Stimulated activated memory B cell treated with anti-CD40 and anti-IgM and Interleukin-4, amounts not matched to agents 10 μg/mL and 1 μg/mL and 100 μg/mL, for 72 hours (primary cell): ENCODE measurements at places on chromosomes 11 and 22.

- ATAC-seq = no peak
Measured at GRCh38 chr11:131906963-131907362, 536.5 kb downstream of the NTM start.

DNA sequence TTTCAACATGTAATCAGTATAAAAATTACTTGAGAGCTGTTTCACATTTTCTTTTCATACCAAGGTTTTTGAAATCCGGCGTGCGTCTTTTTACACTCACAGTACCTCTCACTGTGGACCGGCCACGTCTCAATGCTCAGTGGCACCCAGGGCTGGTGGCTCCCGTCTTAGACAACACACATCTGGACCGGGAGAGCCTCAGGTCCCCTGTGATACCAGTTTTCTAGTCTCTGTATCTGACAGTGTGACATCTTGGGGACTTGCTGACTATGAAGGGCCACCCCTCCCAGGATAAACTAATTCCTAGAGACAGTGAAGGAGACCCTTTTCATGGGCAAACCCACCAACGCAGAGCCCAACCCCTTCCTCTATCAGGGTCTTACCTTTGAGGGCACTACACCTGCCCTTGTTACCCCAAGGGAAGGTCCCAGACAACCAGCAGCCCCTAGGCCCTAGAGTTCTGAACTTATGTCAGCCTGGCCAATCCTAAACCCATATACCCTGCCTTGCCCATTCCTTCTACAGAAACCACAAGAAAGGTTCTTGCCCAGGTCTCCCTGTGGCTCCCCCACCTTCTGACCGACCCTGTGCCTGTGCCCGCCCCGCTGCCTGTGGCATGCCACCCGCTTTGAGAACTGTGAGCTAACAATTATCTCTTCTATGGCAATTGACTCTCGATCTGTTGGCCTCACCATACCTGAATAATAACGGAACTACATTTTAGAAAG lies 6.1 kb upstream of the ASCL2 start:
- ATAC-seq = no peak

- no peak for ATAC-seq
Measured at GRCh38 chr22:39434721-39435120, 22.1 kb upstream of the MGAT3 start.

GRCh38 chr11:43872995-43873394 lies 7.6 kb upstream of the ALKBH3 start:
- ATAC-seq = no peak

DNA sequence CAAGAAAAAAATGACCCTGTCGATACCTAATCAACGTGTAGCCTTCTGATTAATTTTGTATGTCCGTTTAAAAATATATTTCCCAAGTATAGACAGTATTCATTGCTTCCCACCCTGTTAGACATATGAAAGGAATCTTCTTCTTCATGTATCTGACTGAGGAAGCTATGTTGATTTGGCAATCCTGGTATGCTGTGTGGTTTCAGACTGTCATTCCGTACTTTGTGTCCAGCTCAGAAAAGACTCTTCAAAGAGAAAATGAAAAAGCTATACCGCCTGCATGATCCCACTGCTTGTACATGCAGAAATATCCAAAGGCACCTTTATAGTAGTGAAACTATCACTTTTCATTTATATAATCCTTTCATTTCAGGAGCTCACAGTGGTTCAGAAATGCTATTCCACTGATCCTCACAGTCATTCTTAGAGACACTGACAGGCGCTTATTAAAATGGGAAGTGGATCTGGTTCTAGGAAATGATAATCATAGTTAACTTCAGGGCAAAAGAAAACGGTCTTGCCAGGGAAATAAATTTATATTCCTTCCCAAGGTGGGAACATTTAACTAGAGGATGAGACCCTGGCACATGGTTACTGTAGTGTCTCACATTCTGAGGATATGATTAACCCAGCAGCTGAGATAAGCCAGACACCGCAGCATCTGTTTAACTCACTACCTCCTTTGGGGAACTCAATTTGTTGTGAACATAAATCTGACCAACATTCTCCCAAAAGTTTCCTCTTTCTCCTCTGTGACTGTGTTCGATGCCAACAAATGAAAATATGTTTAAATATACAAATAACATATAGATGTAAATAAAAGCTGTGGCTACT lies 599.2 kb upstream of the LUZP2 start:
- ATAC-seq = no peak

DNA sequence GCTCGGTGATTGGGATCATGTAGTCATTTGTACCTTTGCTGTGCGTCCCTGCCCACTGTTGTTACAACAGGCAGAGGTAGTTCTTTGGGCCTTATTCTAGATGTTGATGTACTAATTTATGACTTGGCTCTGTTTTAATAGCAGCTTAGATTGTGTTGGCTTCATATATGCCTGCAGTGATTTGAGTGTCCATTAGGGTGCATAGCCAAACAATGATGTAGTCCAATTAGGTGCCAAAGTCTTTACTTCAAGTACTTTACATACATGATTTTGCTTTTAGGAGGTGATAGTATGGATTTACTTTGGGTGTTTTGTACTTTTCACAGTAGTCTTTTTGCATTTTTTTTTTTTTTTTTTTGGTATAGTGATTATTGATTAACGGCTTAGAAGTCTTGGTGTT lies 46.4 kb downstream of the PPP6R3 start:
- no peak for ATAC-seq

DNA sequence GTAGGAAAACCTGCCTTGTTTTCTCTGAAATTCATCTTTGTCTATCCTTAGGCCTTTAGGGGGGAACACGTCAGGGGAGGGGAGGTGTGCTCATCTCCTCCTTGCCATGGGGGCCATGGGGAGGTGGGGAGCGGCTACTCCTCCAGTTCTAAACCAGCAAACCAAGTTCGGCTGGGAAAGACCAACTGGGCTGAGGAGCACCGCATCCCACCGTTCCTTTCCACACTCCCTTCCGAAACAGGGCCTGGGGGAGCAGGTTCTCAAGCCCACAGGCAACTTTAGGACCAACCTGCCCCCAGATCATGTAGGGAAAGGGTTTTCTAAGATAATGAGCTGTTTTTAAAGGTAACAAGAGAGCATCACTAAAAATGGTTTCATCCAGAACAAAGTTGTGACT lies 77.5 kb upstream of the PITPNB start:
- ATAC-seq = no peak

GRCh38 chr11:16793511-16793910 lies 55.1 kb downstream of the C11orf58 start:
- no peak for ATAC-seq

GRCh38 chr11:13279487-13279834 lies 1.9 kb downstream of the BMAL1 start:
- ATAC-seq = no peak

- no peak for ATAC-seq
Measured at GRCh38 chr11:126153972-126154371, 57.5 kb downstream of the RPUSD4 start.

GRCh38 chr22:19885841-19886592 lies 31.3 kb upstream of the GNB1L start:
- no peak for ATAC-seq

- ATAC-seq = no peak
Measured at GRCh38 chr11:85896876-85897275, 41.7 kb downstream of the CCDC83 start.

DNA sequence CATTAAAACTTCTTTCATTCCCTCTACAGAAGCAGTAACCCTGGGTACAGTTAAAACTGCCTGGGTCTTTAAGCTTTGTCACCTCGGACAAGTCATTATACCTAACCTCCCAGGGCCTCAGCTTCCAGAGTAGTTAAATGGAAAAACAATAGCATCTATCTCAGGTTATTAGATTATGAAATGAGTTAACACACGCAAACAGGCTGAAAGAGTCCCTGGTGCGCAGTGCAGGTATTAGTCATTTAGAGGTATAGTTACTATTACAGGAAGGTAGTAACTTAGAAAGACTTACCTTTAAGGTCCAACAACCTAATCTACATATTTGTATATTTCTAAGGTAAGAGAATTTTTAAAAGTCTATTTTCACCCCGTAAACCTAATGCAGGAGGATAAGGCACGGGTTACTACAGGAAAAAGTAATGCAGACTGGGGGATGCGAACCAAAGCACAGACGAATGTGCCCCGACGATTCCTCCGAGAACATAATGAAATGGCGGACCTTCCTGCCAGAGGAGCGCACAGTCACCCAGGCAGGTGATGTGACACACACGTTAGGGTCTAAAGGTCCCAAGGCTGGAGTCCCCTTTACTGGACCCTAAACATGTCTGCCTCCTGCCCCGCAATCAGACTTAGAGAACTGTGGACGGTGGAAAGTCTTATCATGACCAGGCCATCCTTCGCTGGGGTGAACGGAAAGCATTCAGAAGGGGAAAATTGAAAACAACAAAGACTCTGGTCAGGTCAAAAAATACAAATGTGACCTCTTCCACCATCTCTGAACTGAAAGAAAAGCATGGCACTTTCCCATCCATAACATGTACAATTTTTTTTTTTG lies 1.3 kb downstream of the NAP1L4 start:
- no peak for ATAC-seq

GRCh38 chr22:43796567-43796966 lies 15.5 kb downstream of the EFCAB6 start:
- ATAC-seq = no peak

GRCh38 chr22:25959818-25960774 lies 209.2 kb upstream of the SEZ6L start:
- ATAC-seq = no peak

GRCh38 chr11:125799808-125800207 lies 11.9 kb downstream of the PATE3 start:
- no peak for ATAC-seq

DNA sequence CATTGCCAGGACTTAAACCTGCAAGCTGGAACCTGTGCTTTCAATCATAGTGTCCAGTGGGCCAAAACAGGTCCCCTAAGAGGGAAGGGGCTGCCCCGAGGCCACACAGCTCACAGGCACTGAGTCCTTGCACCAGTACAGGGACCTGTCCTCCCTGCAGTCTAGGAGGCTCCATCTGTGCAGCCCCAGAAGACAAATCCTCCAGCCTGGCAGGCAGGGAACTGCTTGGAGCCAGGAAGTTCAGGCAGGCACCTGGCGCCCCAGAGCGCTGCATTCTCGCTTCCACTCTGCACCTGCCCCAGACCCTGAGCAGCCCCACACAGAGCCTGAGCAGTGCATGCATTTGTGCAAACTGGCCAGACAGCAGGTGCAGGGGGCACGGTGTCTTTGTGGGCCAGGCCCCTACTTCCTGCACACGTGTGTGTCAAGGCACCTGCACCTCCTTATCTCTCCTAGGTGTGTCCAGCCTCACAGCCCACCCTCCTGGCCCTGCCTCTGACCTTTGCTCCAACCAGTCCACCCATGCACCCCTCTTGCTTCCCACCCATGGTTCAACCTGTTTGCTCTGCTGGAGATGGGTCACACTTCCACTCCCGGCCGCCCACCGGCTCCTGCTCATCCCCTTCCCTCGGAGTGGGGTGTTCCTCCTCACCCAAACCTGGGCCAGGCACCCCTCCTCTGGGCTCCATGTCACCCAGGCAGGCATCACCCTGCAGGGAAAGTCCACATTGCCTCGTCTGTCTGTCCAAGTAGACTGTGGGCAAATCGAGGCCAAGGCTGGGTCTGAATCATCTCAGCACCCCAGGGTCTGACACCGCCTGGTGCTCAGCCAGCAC lies 19.0 kb downstream of the LINC01488 start:
- ATAC-seq = peak; percentile 3

GRCh38 chr11:35090125-35090524 lies 48.8 kb upstream of the CD44 start:
- peak; percentile 74 for ATAC-seq

DNA sequence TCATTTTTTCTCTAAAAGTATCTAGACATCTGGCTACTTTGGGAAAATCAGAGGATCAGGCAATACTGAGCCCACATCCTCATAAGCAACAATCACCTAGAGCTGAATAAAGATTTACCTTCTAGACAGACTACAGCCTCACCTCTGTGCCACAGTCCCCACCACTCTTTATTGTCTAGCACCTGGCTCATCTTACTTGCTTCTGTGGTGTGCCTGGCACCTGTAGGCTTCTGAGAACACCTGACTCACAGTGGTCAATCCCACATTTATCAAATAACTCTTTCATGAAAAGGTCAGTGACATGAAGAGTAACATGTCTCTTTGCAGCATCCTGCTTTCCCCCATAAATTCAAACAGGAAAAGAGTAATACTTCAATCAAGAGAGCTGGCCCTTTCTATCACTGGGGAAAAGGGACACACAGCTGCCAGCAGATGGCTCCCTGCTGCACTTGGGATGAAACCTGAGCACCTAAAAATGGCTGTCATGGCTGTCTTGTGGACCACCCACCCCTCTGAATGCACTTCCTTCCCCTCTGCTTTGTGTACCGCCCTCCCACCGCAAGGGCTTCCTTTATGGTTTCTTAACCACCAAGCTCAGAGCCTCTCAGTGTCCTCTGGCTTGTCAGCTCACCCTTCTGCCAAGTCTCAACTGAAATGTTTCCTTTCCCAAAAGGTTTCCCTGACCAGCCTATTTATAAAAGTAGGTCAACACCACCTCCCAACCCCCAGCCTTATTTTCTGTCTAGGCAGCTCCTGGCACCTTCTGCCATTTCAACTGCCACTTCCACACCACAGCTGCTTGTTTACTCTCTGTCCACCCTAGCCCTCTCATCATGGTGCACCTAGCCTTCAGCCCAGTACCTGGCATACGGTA lies 9.3 kb downstream of the TFIP11 start:
- ATAC-seq = peak; percentile 53

DNA sequence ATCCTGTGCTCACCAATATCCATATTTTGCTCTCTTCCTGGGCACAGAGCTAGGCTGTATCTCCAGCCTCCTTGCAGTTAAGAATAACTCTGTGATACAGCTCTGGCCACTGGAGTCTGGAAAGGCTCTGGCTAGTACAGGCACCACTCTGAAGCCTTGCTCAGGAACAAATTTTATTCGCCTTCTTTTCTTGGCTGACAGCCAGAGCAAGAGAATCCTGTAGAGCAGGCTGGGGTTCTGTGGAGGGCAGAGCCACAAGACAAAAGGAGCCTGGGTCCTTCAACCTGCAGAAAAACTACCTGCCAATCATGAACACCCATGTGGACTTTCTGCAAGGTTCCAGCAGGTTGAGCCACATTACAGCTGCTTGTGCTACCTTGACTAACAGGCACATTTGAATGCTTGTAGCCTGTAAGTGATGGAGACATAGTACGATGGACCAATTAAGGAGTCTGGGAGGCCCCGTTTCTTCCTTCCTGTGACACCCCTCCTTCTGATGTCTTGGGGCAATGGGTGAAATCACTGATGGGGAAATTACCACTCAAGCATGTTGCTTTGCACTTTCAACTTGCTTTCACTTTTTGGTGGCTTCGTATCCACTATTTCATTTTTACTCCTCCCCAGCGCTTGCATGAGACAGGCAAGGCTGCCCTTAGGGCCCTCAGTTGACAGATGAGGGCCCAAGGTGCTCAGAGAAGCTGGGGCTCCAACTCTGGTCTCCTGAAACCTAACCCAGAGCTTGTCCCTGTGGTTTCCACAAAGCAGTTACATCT lies 267.2 kb upstream of the SYN3 start:
- peak; percentile 91 for ATAC-seq

- no peak for ATAC-seq
Measured at GRCh38 chr11:91587131-91587530, 637.5 kb upstream of the FAT3 start.

DNA sequence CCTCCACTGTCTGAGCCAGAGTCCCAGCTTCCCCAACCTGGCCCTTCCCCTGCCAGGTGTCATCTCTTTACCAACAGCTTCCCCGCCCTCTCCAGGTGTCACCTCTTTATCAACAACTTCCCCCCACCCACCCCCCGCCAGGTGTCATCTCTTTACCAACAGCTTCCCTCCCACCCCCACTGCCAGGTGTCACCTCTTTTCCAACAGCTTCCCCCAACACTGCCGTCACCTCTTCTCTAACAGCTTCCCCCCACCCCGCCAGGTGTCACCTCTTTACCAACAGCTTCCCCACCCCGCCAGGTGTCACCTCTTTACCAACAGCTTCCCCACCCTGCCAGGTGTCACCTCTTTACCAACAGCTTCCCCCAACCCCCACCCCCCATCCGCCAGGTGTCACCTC lies 29.8 kb upstream of the TTLL12 start:
- ATAC-seq = no peak

- ATAC-seq = no peak
Measured at GRCh38 chr11:110053848-110054414, 39.3 kb upstream of the ZC3H12C start.
